ENCODE measurements at places on chromosomes 13 and 19.

DNA sequence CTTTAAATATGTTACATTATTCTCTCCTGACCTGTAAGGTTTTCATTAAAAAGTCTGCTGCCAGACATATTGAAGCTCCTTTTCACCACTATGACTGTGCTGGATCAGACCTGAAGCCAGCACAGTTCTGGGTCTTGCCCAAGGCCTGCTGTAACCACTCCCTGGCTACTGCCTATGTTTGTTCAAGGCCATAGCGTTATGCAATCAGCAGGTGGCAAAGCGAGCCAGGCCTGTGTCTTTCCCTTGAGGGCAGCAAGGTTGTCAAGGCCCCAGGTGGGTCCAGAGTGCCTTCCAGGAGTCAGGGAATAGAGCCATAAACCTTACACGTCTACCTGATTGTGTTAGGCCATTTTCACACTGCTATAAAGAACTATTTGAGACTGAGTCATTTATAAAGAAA, 496.8 kb upstream of the PCDH9 start:
- no peak for DNase-seq

DNA sequence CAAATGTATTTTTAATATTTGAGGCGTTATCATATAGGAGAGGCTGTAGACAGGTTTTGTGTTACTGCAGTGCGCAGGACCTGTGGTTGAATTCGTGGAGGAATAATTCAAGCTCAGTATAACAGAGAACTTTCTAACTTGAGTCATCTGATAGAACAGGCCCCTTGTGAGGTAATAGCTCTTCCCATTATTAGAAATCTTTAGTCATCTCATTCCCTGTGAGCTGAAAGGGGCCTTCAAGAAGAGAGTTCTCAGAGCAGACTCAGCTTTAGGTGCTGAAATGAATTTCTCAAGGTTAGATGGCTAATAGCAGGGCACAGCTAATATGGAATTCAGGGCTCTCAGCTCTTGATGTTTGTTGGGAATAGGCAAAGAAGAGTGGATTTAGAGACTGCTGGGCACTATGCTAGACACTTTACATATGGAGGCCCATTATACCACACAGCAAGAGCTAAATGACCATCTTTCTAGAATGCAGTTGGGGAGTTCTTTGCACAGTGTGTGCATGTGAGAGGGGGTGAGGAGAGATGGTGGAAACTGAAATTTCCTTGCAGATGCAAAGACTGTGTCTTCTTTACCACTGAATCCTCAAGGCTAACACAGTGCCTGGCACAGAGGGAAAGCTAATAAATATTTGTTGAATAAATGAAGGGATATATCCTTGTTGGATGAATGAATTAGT, 89.5 kb downstream of the DGKH start:
- no peak for DNase-seq

DNA sequence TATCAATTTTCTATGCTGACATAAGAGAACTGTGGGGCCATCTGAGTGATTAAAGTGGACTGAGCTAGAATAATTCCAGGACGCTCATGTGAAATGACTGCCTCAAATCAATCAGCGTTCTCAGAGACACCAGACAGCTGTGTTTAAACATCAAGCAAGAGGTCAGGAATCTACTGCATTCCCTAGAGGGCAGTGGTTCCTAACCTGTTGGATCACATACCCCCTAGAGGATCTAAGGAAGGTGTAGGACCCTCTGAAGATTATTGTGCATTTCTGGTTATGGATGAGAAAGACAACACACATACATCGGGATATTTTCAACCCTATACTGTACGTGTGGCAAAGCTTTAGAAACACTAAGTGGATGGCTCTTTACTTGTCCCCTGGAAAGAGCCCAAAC, 51.8 kb upstream of the FREM2 start:
- no peak for DNase-seq

GRCh38 chr13:113924184-113924901, 49.5 kb downstream of the C13orf46 start:
- DNase-seq, result no peak

- no peak for DNase-seq
Observed at GRCh38 chr13:99911965-99912566, 59.5 kb downstream of the ZIC5 start.

Measured in neuronal stem cell (in vitro differentiated cells).